DMS79 (cell line): ENCODE measurements at places on chromosomes 5 and 9.
A peak's percentile ranks its signal among the peaks of the same experiment; 100 is the strongest.

DNA sequence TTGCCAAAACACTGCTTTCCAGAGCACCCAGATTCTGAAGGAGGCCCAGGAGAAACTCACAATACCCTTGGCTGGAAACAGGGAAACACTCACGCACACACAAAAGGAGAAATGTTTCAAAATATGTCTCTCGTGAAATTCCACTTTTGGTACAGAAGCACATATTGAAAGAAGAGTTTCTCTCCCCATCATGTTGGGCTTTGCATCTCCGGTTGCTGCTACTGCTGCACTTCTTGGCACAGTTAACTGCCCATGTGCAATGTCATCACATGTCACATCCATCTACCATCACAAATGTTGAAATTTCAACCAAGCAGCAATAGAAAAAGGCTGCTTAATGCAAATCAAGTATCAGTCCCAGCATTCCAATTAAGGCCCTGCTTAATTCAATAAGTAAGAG lies 72.1 kb downstream of the ABCA1 start:
- DNase-seq = no peak

GRCh38 chr9:131361202-131361833 lies 32.6 kb upstream of the PRRC2B start:
- peak; percentile 93 for DNase-seq

GRCh38 chr5:31531543-31531887 lies 378 bp downstream of the DROSHA start:
- no peak for DNase-seq

- DNase-seq = no peak
Observed at GRCh38 chr5:109247986-109248385, 161.8 kb downstream of the PJA2 start.

DNA sequence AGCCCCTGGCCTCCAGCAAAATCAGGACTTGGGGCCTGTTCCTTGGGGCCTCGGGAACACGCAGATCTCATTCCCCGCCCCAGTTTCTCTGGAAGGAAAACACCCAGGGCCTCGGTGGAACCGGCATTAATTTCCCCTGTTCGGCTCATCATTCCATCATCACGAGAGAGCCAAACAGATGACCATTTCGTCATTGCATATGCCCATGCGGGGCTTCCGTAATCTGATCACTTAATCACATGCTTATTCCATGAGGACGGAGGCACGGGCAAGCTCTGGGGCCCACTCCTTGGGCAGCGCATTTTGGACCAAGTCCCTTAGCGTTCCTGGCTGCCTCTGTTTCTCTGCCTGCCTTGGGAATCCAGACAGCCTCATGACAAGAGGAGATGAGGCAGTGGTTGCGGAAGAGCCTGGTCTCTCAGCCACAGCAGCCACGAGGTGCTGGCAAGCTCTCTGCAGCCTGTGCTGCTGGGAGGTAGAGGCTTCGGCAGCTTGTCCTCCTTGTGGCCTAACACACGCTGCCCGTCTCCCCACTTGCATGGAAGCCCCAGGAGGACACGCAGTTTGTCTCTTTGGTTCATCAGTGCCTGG lies 65.0 kb upstream of the IER5L start:
- no peak for DNase-seq

DNA sequence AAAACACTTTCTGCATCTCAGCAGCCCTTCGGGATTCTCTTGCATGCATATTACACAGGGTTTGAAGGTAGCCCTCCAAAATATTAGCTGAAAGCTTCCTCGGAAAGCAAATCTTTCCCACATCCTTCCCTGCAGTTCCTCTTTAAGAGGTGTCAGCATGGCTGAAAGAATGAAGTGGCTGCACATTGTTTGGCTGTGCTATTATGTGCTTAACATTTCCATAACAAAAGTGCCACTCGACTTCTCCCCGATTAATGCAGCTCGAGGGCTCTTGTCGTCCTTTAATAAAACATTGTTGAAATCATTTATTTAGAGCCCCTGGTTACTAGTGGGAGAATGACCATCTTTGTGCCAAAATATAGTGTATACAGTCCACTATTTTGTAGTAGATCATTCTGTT lies 6.5 kb downstream of the GAS1 start:
- no peak for DNase-seq

- DNase-seq = no peak
Observed at GRCh38 chr5:3198074-3198449, 397.6 kb upstream of the IRX1 start.

GRCh38 chr5:154403776-154404387 lies 41.9 kb upstream of the SAP30L start:
- no peak for DNase-seq

DNA sequence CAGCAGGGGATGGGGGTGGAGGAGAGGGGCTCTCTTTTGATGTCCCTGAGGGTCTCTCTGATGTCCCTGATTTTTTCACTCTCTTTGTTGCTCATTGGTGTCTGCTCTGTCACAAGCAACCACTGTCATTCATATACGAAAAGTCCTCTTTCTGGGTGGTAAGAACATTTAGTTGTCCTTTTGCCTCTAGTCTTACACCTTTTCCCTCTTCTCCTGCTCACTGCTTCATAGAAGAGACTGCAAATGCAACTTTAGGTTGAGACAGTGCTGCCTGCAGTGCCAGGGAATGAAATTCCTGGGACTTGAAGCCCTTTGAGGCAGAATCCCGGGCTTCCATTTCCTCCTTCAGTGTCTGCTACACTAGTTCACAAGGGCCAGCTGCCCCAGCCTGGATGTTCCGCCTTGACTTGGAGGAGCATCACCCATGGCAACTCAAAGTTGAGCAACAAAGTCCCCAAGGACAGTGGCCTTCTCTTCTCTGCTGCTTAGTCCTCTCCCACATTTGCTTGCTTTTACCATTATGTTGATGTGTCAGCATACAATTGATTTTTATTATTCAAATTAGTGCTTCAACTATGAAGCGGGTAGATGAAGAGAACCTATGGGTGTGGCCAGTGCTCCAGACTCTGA lies 94.7 kb upstream of the RUSC2 start:
- no peak for DNase-seq

DNA sequence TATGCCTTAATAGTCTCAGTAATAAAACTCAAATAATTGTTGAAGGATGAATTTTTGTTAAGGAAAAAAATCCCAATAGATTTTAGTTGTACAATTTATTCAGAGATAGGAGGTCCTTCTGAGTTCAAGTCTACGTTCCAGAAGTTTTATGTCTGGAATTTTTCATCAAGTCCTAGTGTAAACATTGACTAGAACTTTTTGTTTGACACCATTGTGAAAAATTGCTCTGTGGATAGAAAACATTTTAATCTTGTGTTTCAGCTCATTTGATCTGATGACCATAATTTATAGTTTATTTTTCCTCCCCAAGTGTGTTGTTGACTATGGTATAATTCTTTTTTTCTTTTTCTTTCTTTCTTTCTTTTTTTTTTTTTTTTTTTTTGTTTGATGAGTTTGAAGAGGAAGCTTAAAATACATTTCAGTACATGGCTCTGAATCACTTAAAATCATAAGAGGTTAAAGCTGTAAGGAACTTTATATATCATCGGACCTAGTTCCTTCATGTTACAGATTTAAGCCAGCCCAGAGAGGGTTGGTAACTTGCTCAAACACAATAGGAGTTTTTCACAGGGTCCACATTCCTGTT lies 20.7 kb downstream of the ITGA1 start:
- DNase-seq = no peak

- no peak for DNase-seq
Observed at GRCh38 chr5:115423541-115423940, 121.0 kb downstream of the FEM1C start.

DNA sequence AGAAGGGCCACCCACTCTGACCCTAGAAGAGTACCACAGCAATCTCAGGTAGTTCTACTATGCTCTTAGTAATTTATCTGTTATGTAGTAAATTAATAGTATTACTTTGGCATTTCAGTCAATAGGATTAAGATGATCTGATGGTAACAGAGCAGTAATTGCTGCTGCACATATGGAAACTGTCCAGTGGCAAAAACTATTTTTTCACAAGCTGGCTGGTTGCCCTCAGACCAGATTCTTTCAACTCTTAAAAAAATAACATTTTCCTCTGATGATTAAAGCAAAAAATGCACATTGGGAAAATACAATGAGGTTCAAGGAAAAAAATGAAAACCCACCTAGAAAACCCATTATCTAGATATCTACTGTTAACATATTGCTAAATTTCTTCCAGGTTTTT lies 19.7 kb downstream of the GLRA1 start:
- DNase-seq = no peak

GRCh38 chr5:108720391-108720790 lies 27.3 kb upstream of the FER start:
- DNase-seq = no peak

DNA sequence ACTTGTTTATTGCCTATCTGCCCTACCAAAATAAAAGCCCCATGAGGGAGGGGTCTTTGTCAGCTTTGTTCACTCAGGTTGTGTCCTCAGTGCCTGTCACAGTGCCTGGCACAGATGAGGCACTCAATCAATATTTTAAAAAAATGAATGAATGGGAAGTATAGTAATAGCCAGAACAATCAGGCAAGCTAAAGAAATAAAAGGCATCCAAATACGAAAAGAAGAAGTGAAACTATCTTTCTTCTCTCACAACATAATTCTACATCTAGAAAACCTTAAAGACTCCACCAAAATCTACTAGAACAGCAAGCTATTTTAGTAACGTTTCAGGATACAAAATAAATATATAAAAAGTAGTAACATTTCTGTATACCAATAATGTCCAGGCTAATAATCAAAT lies 37.8 kb upstream of the C5orf63 start:
- DNase-seq = no peak

GRCh38 chr9:33794560-33794959 lies 801 bp upstream of the PRSS3 start:
- DNase-seq = peak; percentile 21

DNA sequence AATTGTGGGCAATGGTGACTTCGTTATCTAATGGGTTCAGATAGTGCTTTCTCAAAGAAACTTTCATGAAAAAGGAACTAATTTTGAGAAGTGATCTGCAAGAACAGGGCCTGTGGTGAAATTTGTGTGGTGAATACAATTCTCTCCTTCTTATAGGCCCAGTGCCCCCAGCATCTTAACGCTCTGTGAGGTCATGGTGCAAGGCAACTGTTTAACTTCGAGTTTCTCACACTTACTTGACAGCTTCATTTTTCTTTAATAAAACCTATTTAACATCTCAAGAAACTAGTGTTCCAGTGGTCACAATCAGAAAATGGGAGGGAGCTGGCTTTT lies 69.2 kb downstream of the FAM114A2 start:
- DNase-seq = no peak

GRCh38 chr9:129595903-129596540 lies 24.9 kb downstream of the C9orf50 start:
- DNase-seq = no peak

GRCh38 chr5:59584858-59585846 lies 308.4 kb downstream of the PDE4D start:
- DNase-seq = no peak

DNA sequence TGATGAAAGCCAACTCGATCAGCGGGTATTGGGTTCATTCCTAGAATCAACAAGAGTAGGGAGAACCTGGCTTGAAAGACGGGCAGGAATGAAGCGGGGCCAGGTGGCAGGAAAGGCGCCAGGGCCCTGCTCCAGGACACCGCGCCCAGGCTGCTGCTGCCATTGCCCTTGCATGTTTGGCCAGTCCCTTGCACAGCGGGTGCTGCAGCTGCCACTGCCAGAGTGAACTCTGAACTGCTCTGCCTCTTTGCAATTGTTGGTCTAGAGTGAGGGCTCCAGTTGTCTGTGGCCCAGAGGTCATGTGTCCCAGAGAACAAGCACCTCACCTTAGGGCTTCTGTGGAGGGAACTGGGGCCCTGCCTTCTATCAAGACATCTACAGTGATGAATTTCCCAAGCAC lies 24.0 kb upstream of the CARTPT start:
- DNase-seq = no peak

- no peak for DNase-seq
Observed at GRCh38 chr5:110651507-110651906, 75.0 kb downstream of the TMEM232 start.

DNA sequence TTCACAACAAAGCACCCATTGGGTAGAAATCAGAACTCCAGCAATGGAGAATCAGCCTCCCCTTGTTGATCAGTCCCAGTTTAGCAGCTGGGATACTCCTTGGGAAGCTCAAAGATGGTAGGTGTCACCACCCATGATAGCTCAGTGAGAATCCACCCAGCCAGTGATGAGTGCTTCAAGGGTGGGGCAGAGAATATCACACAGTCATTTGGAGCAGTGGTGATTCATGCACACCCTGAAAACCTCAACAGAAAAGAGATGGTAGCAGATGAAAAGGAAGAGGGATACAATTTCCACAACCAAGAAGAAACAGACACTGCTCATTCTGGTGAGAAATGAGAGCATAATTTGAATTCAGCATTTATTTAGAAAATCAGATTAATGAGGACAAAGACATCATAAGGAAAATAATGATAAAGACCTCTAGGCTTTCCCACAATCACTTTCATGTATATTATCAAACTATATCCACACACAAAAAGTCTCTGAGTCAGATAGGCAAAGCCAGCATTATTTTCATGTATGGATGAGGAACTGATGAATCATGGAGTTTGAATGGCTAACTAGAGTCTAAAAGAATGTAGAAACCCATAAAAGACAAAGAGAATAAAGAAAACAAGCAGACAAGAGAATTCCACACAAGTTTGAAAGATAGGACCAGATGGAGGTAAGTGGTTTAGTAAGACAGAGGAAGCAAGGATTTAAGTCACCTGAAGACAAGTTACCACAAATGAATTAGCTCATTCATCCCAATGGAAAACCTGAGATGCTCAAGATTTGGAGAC lies 82.9 kb downstream of the FEM1C start:
- no peak for DNase-seq

GRCh38 chr5:32383065-32383464 lies 61.5 kb downstream of the ZFR start:
- DNase-seq = no peak

- DNase-seq = no peak
Observed at GRCh38 chr9:109880276-109881169, 100.5 kb downstream of the PALM2AKAP2 start.

DNA sequence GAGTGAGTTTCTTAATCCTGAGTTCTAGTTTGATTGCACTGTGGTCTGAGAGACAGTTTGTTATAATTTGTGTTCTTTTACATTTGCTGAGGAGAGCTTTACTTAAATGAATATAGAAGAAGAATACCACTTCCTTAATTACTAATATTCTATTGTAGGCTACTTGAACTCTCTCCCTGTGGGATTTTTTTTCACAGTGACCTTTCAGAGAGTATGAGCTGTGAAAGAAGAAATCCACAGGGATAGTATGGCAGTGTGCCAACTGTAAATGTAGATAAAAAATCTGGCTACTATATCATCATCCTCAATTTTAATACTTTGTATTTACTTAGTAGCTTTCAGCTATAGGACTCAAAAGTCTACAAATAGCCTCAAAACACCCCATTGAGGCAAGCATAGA lies 67.3 kb downstream of the COMMD10 start:
- DNase-seq = no peak

DNA sequence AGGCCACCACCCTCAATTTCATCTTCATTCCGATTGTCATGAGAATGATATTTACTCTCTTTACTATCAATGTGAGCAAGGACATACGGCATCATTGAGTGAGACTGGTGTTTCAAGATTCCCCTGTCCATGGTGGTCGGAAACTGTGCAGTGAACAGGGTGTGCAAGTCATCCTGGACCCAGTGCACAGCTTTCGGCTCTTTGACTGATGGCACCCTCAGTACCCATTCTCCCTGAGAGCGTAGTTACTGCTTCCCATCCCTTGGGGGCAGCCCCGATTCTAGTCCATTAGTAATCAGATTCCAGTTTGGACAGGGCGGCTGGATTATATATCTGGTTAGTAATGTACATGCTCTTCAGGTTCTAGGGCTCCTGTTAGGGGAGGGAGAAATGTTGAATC lies 61.7 kb upstream of the SUB1 start:
- DNase-seq = no peak
